ENCODE measurements at places on chromosomes 1 and 21. TPM values are rescaled to one million over a fixed set of nuclear protein-coding genes. Genes with fewer than 3 reads are reported as not detected.

The ZNF695 gene
- 0.36 TPM for polyA plus RNA-seq

The FNBP1L gene
- 1.5 TPM for polyA plus RNA-seq

The RPTN gene
- not detected for polyA plus RNA-seq

The BPNT1 gene
- polyA plus RNA-seq = 22.4 TPM

The PSRC1 gene
- polyA plus RNA-seq = not detected

The TTC22 gene
- 3.6 TPM for polyA plus RNA-seq

The SLC1A7 gene
- not detected for polyA plus RNA-seq

The F3 gene
- polyA plus RNA-seq = not detected

The FOXD3 gene
- polyA plus RNA-seq = not detected

The CRP gene
- polyA plus RNA-seq = not detected

The CAPN8 gene
- not detected for polyA plus RNA-seq

The RIPK4 gene
- not detected for polyA plus RNA-seq

The FMO5 gene
- polyA plus RNA-seq = 1.9 TPM

The TEDDM1 gene
- 0.08 TPM for polyA plus RNA-seq

The TRIM62 gene
- 5.3 TPM for polyA plus RNA-seq

The CLCA4 gene
- 0.16 TPM for polyA plus RNA-seq

The PTCH2 gene
- polyA plus RNA-seq = 0.21 TPM

The FMO1 gene
- not detected for polyA plus RNA-seq

The TRIM17 gene
- polyA plus RNA-seq = not detected

The FCRLB gene
- 11.1 TPM for polyA plus RNA-seq

The SFN gene
- not detected for polyA plus RNA-seq

The TMEM61 gene
- not detected for polyA plus RNA-seq

The DNASE2B gene
- polyA plus RNA-seq = not detected

The CFHR1 gene
- not detected for polyA plus RNA-seq

The NID1 gene
- polyA plus RNA-seq = not detected

The NGF gene
- polyA plus RNA-seq = not detected

The PDPN gene
- polyA plus RNA-seq = not detected

The RUNX3 gene
- 30.1 TPM for polyA plus RNA-seq

The APOBEC4 gene
- not detected for polyA plus RNA-seq

The GJA5 gene
- not detected for polyA plus RNA-seq

The DIO1 gene
- polyA plus RNA-seq = 0.18 TPM

The LRRC38 gene
- not detected for polyA plus RNA-seq

The TRIM46 gene
- polyA plus RNA-seq = 0.14 TPM

The C1orf141 gene
- not detected for polyA plus RNA-seq

The RAB3B gene
- polyA plus RNA-seq = not detected

The SPRR2E gene
- not detected for polyA plus RNA-seq

The PAQR6 gene
- polyA plus RNA-seq = 0.44 TPM

The AMY1C gene
- not detected for polyA plus RNA-seq

The TARS2 gene
- polyA plus RNA-seq = 37.4 TPM

The SIK1 gene
- 2.5 TPM for polyA plus RNA-seq

The SLC9C2 gene
- polyA plus RNA-seq = not detected

The RSPO1 gene
- polyA plus RNA-seq = not detected

The RGS4 gene
- not detected for polyA plus RNA-seq

The KLHDC9 gene
- 5.0 TPM for polyA plus RNA-seq

The EPHA8 gene
- not detected for polyA plus RNA-seq

The OVAAL gene
- polyA plus RNA-seq = not detected

The DIRAS3 gene
- not detected for polyA plus RNA-seq

The GUCA2A gene
- polyA plus RNA-seq = not detected

The EFNA3 gene
- polyA plus RNA-seq = 1.3 TPM

The GSTM1 gene
- polyA plus RNA-seq = not detected

The C1orf87 gene
- polyA plus RNA-seq = not detected

The JMJD4 gene
- 29.3 TPM for polyA plus RNA-seq

The OR2L3 gene
- not detected for polyA plus RNA-seq

The ECE1 gene
- polyA plus RNA-seq = 58.6 TPM
